ENCODE measurements at places on chromosomes 11 and 22. TPM values are rescaled to one million over a fixed set of nuclear protein-coding genes. Genes with fewer than 3 reads are reported as not detected.

DNA sequence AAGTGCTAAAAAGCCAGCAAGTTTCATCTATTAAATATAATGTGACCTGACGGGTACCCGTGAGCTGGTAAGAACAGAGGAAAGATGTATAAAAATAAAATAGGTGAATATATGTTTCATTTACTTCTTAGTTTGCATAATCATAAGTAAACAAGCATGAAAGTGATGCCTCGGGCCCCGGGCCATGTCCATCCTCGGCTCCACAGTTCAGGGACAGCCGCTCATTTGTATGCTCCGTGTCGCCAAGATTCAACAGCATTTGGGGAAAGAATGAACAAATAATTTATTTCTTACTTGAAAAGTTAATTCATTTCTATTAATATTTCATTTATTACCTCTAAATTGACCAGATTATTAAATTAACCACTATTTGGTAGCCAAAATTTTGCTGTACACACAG lies 251.8 kb downstream of the NTM start:
- no peak for DNase-seq

DNA sequence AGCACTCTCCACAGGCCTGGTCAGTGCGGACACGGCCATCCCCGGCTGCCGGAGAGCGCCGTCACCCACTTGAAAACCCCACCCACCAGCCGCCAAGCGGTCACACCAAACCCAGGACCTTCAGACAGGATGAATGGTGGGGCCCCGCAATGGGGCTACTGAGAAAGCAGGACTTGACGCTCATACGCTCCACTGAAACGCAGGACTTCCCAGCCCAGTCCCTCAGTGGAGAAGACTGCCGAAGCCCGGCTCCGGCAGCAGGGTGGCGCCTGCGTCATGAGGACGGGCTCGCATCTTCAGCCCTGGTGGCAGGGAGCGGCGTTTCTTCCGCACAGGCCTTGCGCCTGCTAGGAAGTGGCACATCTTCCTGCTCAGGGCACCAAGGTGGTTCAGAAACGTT lies 15.3 kb upstream of the PHLDA2 start:
- DNase-seq: no peak

GRCh38 chr22:43090130-43090789 lies 1.1 kb upstream of the TTLL1 start:
- no peak for DNase-seq

Gene LRRC4C
- 0.22 TPM for total RNA-seq

All from H9 (cell line).